Suprapubic skin (tissue), 4 donors: ENCODE measurements at places on chromosomes 5 and 9. TPM values are rescaled to one million over a fixed set of nuclear protein-coding genes. Genes with fewer than 3 reads are reported as not detected.

Gene PARP8
- total RNA-seq, result 18.0 TPM

DNA sequence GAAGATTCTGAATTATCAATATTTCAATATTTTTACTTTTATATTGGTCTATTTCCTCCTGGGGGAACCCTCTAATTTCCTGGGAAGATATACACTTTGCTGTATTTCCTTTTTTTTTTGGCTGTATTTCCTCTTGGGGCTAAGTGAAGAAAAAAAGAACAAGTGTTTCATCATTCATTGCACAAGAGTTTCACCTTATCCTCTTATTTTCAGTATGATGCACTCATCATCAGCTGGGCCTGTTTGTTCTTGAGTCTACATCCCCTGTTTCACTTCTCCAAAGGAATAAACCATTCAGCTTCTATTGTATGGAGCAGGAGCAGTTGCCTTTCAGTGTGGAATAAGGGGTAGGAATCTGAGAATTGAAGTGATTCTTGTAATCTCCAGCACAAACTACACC lies 210.8 kb downstream of the FAM170A start:
- no peak overlapping the region for H3K4me3 ChIP-seq
- no peak overlapping the region for H3K27ac ChIP-seq
- no peaks in the 10 kb centered on the region for H3K36me3 ChIP-seq

GRCh38 chr9:126317513-126317912 lies 9.1 kb upstream of the MVB12B start:
- no peaks in the 10 kb centered on the region for H3K27me3 ChIP-seq
- H3K36me3 ChIP-seq, result no peaks in the 10 kb centered on the region
- H3K27ac ChIP-seq, result no peak overlapping the region
- H3K4me1 ChIP-seq, result no peaks in the 10 kb centered on the region

DNA sequence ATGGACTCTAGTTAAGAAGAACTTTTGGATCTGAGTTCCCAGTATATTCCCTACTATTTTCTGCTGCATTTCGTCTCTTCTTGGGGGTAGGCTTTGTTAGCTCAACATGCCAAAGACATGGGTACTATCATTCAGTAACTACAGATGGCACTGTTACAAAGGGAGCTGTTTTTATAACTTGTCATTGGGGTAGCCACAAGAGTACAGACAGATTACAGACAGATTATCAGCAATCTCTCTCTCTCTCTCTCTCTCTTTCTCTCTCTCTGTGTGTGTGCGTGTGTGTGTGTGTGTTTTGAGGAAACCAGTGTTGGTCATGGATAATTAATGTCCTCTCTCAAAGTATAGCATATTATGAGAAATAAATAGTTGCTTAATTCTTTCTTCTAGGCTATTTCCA lies 116.1 kb downstream of the WDR70 start:
- H3K4me1 ChIP-seq, result peaks cover 11% of the 10 kb centered on the region
- H3K4me3 ChIP-seq, result no peak overlapping the region
- H3K27me3 ChIP-seq, result no peaks in the 10 kb centered on the region

DNA sequence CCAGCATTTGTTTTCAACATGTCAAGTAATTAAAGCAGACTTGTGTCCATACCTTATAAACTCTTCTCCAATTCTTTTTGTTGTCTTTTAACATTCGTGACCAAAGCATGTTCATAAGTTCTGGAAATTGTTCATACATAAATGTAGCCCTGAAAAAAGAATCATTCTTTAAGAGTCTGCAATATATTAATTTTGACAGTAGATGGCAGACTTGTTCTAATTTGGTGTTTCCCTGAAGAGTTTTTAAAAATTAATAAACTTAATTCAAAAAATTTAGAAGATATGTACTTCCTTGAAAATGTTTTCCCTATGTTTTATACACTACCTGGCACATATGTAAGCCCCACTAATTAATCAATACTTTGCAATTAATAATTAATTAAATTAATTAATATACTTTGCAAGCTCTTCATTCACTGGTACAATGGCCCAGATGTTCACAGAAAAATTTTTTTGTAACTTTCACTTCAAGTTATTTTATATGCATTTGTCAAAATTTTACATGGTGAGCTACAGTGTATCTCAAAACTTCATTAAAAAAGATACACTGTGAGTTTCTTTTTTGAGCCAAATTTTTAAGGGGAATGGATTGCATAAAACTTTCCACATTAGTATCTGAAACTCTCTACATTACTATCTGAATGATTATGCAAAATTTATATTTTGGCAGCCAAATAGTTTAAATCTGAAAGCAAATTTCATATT lies 42.1 kb downstream of the CLINT1 start:
- no peak overlapping the region for H3K4me3 ChIP-seq
- no peak for DNase-seq
- H3K27me3 ChIP-seq, result no peaks in the 10 kb centered on the region
- H3K36me3 ChIP-seq, result peaks cover 27% of the 10 kb centered on the region
- H3K4me1 ChIP-seq, result peaks cover 22% of the 10 kb centered on the region
- no peak overlapping the region for H3K27ac ChIP-seq

Gene ACSL6
- total RNA-seq, result 0.21 TPM

Gene MYORG
- 8.8 TPM for total RNA-seq

DNA sequence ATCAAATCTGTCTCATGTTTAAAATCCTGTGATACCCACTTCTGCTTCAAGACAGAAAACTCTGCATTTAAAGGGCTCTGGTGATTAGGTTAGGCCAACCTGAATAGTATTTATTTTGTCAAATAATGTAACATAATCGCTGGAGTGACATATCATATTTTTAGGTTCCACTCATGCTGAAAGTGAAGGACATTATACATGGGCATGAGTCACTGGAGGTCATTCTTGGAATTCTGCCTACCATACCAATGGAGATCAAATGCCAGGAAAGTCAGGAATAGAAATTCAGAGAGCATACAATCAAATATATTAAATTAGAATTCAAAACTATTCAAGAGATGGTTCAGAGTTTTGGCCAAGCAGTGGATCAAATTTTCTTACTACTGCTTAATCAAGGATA lies 97.1 kb upstream of the PRSS3 start:
- H3K27ac ChIP-seq, result no peak overlapping the region
- H3K4me3 ChIP-seq, result no peak overlapping the region
- no peaks in the 10 kb centered on the region for H3K4me1 ChIP-seq

DNA sequence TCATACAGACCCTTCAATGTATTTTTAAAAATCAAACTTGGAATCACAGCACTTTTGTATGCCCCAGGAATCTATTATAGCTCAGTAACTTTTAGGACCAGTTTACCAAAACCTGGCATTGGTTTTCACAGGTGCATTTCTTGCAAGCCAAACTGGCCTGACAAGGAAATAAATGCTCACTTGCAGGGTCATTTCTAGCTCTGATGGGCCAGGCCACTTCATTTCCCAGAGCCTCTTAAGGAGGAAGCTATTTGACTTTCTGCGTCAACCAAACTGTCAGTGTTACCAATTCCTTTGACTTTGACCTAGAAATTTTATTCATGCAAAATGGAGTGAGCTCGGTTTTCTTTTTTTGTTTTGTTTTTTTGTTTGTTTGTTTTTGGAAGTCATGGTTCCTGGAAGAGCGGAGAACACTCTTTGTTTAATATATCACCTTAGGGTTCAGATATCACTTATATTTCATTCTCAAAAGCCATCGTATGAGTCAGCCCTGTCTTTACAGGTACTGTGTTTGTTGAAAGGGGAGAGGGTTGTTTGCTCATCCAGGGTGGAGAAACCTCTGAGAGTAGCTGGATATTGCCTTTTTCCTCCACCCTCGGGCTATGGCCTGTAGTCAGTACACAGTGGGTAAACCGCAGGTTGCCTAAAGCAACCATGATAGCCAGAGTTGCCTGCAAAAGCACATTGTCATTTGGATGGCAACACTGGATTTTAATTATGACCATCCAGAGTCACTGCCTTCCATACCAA lies 58.9 kb downstream of the GNA14 start:
- no peak overlapping the region for H3K4me3 ChIP-seq
- H3K27ac ChIP-seq, result no peak overlapping the region
- no peaks in the 10 kb centered on the region for H3K36me3 ChIP-seq
- no peaks in the 10 kb centered on the region for H3K27me3 ChIP-seq
- no peak for DNase-seq
- no peaks in the 10 kb centered on the region for H3K4me1 ChIP-seq

Gene POU5F2
- total RNA-seq, result 7.1 TPM

Gene PCDHA7
- not detected for total RNA-seq

DNA sequence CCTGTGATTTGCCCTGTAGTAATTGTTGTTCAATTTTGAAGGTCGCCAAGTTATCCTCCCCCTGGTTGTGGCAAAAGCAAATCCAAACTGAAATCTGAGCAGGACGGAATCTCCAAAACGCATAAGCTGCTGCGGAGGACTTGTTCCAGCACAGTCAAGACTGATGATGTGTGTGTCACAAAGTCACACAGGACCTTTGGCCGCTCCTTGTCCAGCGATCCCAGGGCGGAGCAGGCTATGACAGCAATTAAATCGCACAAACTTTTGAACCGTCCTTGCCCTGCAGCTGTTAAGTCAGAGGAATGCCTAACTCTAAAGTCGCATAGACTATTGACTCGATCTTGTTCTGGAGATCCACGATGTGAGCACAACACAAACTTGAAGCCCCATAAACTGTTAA lies 128.4 kb downstream of the PARP8 start:
- peaks cover 10% of the 10 kb centered on the region for H3K36me3 ChIP-seq
- no peaks in the 10 kb centered on the region for H3K27me3 ChIP-seq

Gene GKAP1
- total RNA-seq, result 1.1 TPM

Gene PCSK1
- 0.25 TPM for total RNA-seq

DNA sequence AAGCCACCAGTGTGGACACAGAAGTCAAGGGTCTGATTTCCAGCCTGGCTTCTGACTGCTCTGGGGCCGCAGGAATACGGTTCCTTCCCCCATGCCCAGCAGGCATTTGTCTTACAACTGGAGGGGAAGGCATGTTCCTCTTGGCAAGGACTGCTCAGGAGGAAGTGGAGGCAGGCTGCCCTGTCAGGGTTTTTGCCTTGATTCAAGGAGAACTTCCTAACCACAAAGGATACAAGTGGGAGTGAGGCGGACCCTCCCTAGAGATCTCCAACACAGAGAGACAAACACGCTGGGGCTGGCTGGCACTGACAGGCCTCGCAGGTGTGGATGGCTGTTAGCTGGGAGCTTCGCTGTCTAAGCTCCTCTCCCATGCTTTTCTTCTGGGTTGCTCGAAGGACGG lies 19.1 kb downstream of the TGFBI start:
- no peaks in the 10 kb centered on the region for H3K27me3 ChIP-seq
- H3K27ac ChIP-seq, result no peak overlapping the region
- H3K4me3 ChIP-seq, result no peak overlapping the region
- H3K36me3 ChIP-seq, result peaks cover 56% of the 10 kb centered on the region
- peaks cover 3% of the 10 kb centered on the region for H3K4me1 ChIP-seq
- DNase-seq, result no peak

Gene NR4A3
- total RNA-seq, result 0.64 TPM

Gene SAXO1
- 0.05 TPM for total RNA-seq

Gene FOXD4L5
- not detected for total RNA-seq

GRCh38 chr5:51686622-51687021 lies 303.4 kb downstream of the ISL1 start:
- DNase-seq, result no peak
- no peak overlapping the region for H3K4me3 ChIP-seq

Gene TRIP13
- total RNA-seq, result 3.7 TPM

- H3K27ac ChIP-seq, result no peak overlapping the region
- H3K4me3 ChIP-seq, result no peak overlapping the region
- DNase-seq, result no peak
Observed at GRCh38 chr5:155953335-155953734, 373.6 kb upstream of the SGCD start.

Gene CEL
- 6.0 TPM for total RNA-seq

Gene STKLD1
- 1.8 TPM for total RNA-seq

Gene ADAMTSL2
- total RNA-seq, result 0.85 TPM

Gene MAP3K1
- 48.4 TPM for total RNA-seq

GRCh38 chr9:113223963-113224362 lies 2.6 kb downstream of the SLC31A1 start:
- DNase-seq, result no peak
- H3K4me3 ChIP-seq, result no peak overlapping the region
- no peaks in the 10 kb centered on the region for H3K36me3 ChIP-seq
- H3K27me3 ChIP-seq, result no peaks in the 10 kb centered on the region
- peaks cover 32% of the 10 kb centered on the region for H3K4me1 ChIP-seq

GRCh38 chr9:91781116-91781515 lies 168.9 kb downstream of the ROR2 start:
- no peaks in the 10 kb centered on the region for H3K27me3 ChIP-seq
- H3K27ac ChIP-seq, result no peak overlapping the region
- no peak overlapping the region for H3K4me3 ChIP-seq
- no peaks in the 10 kb centered on the region for H3K36me3 ChIP-seq
- no peak for DNase-seq

Gene TRAF1
- total RNA-seq, result 3.5 TPM

GRCh38 chr5:31137676-31138075 lies 55.8 kb upstream of the CDH6 start:
- no peaks in the 10 kb centered on the region for H3K4me1 ChIP-seq
- H3K4me3 ChIP-seq, result no peak overlapping the region
- H3K27me3 ChIP-seq, result no peaks in the 10 kb centered on the region

DNA sequence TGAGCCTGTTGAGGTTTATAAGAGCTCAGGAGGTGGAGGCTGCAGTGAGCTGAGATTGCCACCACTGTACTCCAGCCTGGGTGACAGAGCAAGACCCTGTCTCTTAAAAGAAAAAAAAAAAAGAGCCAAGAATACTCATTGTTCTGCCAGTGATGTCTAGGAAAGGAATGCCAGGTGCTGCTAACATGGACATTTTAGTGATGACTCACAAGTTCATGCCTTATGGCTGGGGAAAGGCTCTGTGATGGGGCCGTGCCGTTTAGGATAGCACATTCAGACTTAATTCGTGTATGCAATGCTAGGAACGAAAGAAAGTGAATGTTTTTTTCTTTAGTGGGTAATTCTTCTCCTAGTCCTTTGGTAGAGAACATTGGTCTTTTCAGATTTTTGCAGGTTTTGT lies 134.2 kb downstream of the ARHGAP26 start:
- H3K36me3 ChIP-seq, result peaks cover 18% of the 10 kb centered on the region
- no peaks in the 10 kb centered on the region for H3K27me3 ChIP-seq
- DNase-seq, result no peak
- H3K27ac ChIP-seq, result no peak overlapping the region

DNA sequence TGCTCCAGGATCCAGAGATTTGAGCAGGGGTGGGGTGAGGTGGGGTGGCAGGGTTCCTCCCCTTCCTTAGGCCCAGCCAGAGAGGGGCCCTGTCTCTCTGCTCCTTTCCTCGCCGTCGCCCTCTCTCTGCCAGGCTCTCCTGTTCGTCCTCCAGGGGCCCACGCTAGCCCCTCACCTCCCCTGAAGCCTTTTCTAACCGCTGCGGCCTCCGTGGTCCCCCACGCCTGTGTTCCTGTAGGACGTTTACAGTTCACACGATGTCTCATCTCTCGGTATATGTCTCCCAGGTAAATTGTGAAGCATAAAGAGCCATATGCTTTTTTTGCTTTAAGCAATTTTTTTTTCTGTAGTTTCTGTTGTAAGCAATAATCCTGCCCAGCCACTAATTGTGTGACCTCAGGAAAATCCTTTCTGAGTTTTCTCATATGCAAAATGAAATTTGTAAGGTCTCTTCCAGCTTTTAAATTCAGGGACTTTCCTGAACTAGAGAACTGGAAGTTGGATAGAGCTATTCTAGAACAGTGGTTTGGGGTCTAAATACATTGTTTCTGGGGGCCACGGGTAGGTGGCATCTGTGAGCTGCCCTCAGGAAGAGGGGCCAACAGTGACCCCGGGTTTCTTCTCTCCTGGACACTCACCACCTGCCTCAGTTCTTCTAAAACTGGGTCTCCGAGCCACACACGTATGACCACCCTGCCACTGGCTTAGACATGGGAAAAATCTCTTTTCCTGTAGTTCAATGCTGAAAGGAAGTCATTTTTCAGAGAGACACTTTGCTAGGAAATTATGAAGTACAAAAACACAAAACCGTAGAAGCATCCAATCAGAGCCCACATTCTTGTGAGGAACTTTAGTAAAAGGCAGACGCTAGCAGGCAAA lies 50.2 kb upstream of the ZNF366 start:
- peak overlapping the region; percentile 68 for H3K27ac ChIP-seq
- no peaks in the 10 kb centered on the region for H3K27me3 ChIP-seq
- H3K36me3 ChIP-seq, result no peaks in the 10 kb centered on the region
- DNase-seq, result no peak
- H3K4me1 ChIP-seq, result peaks cover 30% of the 10 kb centered on the region
